ENCODE measurements at places on chromosomes 5 and 9. TPM values are rescaled to one million over a fixed set of nuclear protein-coding genes. Genes with fewer than 3 reads are reported as not detected.

DNA sequence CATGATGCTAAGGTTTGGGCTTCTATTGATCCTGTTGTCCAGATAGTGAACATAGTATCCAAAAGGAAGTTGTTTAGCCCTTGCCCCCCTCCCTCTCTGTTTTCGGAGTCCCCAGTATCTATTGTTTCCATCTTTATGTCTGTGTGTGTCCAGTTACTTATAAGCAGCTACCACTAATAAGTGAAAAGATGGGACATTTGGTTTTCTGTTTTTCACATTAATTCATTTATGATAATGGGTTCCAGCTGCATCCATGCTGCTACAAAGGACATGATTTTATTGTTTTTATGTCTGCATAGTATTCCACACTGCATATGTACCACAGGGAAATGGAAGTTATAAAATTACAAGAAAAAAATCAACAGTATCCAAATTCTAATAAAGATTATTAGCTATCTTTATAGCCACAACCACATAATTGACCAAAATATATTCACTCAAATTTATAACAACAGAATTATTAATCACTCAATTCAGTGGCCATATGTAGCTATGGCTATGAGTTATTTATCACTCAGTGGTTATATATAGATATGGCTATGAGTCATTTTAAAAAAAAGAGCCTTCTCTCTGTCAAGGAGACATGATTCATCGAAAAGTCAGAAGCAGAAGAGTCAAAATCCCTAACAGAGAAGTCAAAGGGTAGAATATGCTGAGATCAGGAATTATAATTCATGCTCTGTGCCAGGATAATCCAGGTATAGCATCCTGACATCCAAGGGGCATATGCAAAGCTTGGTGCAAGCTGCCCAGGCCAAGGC lies 367.5 kb downstream of the DEPDC1B start:
- peak; percentile 3 for DNase-seq

DNA sequence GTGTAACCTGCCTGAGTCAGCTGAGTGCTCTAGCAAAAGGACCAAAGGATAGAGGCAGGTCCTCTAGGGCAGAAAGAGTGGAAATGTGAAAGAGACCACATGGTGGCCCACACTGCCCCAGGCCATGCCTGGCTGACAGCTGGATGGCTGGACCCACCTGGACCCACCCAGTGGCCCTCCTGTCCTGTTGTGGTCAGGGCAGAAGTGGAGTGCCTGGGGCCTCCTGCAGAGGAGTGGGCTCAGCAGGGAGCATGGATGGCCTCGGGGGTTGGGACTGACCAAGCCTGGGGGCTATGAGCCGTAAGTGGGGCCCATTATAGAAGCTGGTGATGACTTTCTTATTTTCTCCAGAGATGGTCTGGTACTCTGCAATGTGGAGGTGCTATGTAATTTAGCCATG lies 55.7 kb upstream of the FAM120AOS start:
- no peak for DNase-seq

Gene RNF183
- not detected for total RNA-seq

Gene ZDHHC11B
- total RNA-seq, result not detected

DNA sequence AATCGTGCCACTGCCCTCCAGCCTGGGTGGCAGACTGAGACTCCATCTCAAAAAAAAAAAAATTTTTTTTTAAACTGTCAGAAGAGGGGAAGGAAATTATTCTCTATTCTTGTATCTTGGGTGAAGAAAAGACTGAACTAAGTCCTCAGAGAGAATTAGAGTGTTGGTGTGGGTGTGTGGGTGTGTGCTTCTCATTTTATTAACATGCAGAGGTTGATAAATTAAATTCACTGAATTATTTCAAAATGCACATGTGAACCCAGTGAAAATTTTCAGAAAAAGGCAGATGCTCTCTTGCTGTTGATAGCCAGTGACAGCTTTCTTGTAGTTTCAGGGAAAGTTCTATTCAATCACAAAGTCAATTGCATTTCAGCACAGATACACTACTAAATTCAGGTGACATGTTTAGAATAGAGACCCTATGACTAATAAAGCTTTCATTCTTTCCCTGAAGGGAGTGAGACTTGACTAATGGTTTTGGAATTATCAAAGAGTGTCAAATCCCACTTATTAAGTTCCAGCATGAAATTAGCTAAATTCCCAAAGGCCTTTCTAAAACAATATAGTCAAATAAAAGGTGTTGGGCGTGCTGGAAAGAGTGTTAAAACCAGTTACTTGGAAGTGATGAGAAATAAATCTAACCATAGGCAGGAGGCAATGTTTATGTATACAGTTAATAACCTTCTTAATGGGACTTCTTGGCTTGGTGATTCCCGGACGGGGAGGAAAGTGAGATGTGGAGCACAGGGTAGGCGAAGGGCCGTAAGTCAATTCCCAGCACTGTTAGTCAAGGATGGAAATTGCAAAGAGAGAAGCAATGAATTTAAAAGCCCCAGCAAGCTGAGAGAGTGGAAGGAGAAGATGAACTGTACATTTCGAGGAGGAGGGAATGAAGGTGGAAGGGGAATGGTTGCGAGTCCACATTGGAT lies 103.2 kb upstream of the SPATA31D4 start:
- no peak for DNase-seq

DNA sequence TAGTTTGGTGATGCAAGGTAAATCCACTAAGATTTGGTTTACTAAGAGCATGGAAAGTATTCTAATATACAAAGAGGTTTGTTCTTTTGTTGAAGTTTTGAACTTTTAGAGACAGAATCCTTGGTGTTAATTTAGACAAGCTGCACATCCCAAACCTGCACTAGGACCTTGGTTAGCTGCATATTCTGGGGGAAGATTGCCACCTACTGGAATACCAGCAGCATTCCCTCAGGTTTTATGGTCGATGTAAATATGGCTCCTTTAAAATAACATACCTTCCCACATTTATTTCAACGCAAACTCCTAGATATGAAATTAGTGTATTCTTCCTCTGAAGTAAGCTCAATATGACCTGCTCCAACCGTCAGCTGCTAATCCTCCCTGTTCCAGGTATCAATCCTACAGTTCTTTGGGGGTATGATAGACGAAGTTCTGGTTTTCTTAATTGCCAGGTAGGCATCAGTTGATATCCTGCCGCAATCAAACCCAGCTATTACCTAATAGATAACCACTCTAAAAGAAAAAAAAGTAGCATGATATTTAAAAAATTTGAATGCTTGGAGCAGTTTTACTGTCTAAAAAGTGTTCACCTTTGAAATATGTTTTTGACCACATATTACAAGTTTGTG lies 624.1 kb downstream of the ISL1 start:
- peak; percentile 21 for DNase-seq

- no peak for DNase-seq
Measured at GRCh38 chr5:115599502-115599901, 2.8 kb downstream of the TICAM2 start.

Gene SUSD3
- total RNA-seq, result not detected

DNA sequence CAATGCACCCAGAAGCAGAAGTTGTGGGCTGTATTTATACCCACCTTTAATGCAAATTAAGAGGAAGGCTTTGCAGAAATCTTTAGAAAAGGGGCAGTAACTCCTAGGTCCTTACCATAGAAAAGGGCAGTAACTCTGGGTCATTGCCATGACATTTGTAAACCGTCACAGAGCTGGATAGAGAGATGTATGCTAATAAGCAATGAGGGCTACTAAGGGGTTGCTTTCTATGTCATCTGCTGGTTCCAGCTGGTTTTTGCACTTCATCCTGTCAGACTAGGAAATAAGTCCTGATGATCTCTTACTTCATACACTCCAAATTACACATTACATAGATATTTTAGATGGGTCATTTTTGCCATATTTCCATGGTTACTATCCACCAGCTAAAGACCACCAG lies 299.1 kb upstream of the TYRP1 start:
- no peak for DNase-seq

- no peak for DNase-seq
Measured at GRCh38 chr5:109989994-109990722, 300.4 kb downstream of the MAN2A1 start.

- no peak for DNase-seq
Measured at GRCh38 chr5:75736273-75736672, 19.0 kb upstream of the POC5 start.

DNA sequence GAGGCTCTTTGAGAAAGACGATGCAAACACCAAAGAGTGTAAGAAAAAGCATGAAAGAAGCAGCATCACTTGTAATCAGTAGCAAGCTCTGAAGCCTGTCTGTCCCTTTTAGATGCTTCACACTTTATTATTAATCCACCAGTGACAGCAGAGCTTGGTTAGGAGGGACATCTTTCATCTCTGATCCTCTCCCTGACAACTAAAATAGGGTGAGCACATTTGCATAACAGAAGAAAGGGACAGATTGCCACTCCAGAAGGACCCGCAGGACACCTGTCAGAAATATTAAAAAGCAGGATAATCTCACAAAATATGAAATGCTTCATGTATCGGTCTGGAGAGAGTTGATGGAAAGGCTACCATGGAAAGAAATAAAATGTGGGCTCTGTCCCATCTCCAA lies 71.4 kb upstream of the MAP1B start:
- DNase-seq, result no peak

DNA sequence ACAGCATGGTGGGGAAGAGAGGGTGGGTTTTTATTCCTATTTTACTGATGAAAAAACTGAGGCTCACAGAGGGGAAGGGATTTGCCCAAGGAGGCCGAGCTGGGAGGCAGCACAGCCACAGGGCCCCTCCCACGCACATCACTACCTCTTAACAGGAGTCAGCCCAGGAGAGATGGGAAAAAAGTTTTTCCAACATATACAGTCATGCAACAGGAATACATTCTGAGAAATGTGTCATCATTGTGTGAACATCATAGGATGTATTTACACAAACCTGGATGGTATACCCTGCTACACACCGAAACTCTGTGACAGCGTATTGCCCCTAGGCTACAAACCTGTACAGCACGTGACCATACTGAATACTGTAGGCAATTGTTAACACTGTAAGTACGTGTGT lies 11.6 kb downstream of the TRAF1 start:
- DNase-seq, result no peak

Gene NPR3
- 0.38 TPM for total RNA-seq

DNA sequence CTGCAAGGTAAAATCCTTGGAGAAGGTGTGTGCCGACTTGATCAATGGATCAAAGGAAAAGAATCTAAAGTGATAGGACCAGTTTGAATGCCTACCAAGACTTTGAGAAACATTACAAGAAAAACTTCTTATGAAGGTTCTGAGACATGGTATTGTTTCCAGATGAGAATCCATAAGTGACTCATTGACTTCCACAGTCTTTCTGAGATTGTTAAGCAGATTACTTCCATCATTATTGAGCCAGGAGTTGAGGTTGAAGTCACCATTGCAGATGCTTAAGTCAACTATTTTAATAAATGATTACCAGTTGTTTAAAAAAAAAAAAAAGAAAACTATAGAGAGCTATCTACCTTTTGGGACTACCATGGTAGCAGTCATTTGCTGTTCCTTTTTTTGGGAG lies 7.0 kb downstream of the LNPEP start:
- DNase-seq, result no peak

Gene ORM2
- total RNA-seq, result not detected

GRCh38 chr9:4243113-4243512 lies 56.8 kb downstream of the GLIS3 start:
- no peak for DNase-seq

GRCh38 chr5:127369796-127370195 lies 79.2 kb downstream of the MEGF10 start:
- DNase-seq, result no peak

GRCh38 chr5:103305809-103306208 lies 47.2 kb downstream of the MACIR start:
- DNase-seq, result no peak

Gene ASS1
- total RNA-seq, result 2.3 TPM

Gene AIF1L
- 2.4 TPM for total RNA-seq

DNA sequence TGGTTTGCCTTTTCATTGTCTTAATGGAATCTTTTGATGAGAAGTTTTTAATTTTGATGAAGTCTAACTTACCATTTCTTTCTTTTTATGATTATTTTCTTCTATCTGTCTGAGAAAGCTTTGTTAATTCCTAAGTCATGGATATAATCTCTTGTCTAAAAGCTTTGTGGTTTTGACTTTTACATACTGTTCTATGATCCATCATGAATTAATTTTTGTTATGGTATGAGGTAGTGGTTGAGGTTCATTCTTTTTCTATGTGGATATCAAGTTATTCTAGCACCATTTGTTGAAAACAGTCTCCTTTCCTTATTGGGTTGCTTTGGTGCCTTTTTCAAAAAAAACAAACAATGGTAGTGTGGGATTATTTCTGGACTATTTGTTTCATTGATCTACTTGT lies 20.4 kb downstream of the FBXO10 start:
- no peak for DNase-seq

- no peak for DNase-seq
Measured at GRCh38 chr5:117657541-117657940, 1082.9 kb upstream of the SEMA6A start.
